ENCODE measurements at places on chromosomes 11 and 22. TPM values are rescaled to one million over a fixed set of nuclear protein-coding genes. Genes with fewer than 3 reads are reported as not detected.

The VPREB3 gene
- not detected for total RNA-seq

The TMEM86A gene
- total RNA-seq: 11.7 TPM

The SHISAL1 gene
- total RNA-seq: 0.32 TPM

- no peak for DNase-seq
- H3K27ac ChIP-seq: no peak overlapping the region
- no peak overlapping the region for H3K4me3 ChIP-seq
- no peaks in the 10 kb centered on the region for H3K4me1 ChIP-seq
Observed at GRCh38 chr11:103594283-103594682, 442.2 kb upstream of the DDI1 start.

GRCh38 chr11:62393061-62393611, 25.7 kb upstream of the SCGB1A1 start:
- H3K4me3 ChIP-seq: no peak overlapping the region
- no peak for DNase-seq
- no peaks in the 10 kb centered on the region for H3K27me3 ChIP-seq
- peaks cover 14% of the 10 kb centered on the region for H3K36me3 ChIP-seq
- peaks cover 15% of the 10 kb centered on the region for H3K4me1 ChIP-seq
- no peak overlapping the region for H3K27ac ChIP-seq

Measured in lower lobe of right lung (tissue), 2 donors.